ENCODE measurements at places on chromosomes 5 and 9. TPM values are rescaled to one million over a fixed set of nuclear protein-coding genes. Genes with fewer than 3 reads are reported as not detected.
A peak's percentile ranks its signal among the peaks of the same experiment; 100 is the strongest.

IL13 gene
- total RNA-seq = not detected

SPINK4 gene
- not detected for total RNA-seq

SLC22A4 gene
- 4.5 TPM for total RNA-seq

HAVCR1 gene
- total RNA-seq = 1.3 TPM

GRM6 gene
- not detected for total RNA-seq

DBH gene
- not detected for total RNA-seq

ARHGEF39 gene
- total RNA-seq = 0.53 TPM

PKN3 gene
- 2.3 TPM for total RNA-seq

MEF2C gene
- 20.5 TPM for total RNA-seq

GRCh38 chr5:21810737-21811316 lies 1042.3 kb downstream of the CDH12 start:
- peak; percentile 22 for DNase-seq

DNA sequence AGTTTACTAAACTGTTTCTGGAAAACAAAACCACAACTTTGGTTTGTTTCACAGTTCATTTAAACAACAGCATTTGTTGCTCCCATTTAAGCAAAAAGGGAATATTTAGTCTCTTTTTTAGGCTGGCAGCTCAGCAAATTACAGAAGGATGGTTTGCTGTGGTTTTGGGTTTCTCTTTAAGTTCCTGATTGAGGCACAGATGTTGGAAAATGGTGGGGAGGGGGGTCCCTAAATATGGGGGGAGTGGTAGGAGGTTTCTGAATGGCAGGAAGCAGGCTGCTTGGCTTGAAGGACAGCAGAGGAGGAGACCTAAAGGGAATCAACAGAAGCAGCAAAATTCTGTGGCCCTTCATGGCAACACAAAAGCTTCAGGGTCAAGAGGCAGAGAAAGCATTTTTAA lies 263.4 kb downstream of the ZSWIM6 start:
- DNase-seq = no peak

- DNase-seq = no peak
These were observed 20.4 kb upstream of the ITGA1 start for GRCh38 chr5:52767217-52767743.

- peak; percentile 35 for DNase-seq
These were observed 1.9 kb upstream of the CLTB start for GRCh38 chr5:176418251-176418650.

GRCh38 chr5:33441241-33442177 lies 744 bp downstream of the TARS1 start:
- DNase-seq = peak; percentile 70

DNA sequence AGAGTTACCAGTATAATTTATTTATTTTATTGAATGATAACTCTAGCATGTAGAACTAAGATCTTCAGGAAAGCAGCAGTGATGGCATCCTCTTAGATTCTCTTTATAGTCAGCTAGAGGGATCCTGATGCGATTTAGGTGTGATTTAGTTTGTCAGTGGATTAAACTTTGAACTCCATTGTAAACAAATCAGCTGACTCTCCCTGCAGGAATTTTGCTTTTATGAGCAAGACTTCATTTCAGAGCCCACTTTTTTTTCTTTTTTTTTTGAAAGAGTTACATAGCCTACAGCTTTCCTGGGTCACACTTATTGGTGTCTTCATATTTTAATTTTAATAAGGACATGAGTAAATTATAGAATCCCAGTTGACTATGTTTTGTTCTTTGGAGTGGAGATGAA lies 93.8 kb upstream of the SEMA6A start:
- no peak for DNase-seq

DNA sequence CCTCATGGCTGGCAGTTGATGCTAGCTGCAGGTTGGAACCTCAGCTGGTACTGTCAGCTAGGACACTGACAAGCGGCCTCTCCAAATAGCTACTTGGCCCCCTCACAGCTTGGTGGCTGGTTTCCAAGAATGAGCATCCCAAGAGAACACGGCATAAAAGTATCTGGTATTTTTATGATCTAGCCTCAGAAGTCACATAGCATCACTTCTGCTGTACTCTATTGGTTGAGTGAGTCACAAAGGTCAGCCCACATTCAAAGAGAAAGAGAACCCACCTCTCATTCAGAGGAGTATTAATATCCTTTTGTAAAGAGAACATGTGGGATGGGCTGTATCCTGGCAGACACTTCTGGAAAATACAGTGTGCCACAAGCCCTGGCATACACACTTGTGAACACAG lies 6.0 kb upstream of the SIL1 start:
- DNase-seq = no peak

- DNase-seq = no peak
These were observed 15.3 kb downstream of the ALDH1A1 start for GRCh38 chr9:72937545-72937944.

GRCh38 chr5:89286320-89286719 lies 403.3 kb upstream of the MEF2C start:
- DNase-seq = no peak

DNA sequence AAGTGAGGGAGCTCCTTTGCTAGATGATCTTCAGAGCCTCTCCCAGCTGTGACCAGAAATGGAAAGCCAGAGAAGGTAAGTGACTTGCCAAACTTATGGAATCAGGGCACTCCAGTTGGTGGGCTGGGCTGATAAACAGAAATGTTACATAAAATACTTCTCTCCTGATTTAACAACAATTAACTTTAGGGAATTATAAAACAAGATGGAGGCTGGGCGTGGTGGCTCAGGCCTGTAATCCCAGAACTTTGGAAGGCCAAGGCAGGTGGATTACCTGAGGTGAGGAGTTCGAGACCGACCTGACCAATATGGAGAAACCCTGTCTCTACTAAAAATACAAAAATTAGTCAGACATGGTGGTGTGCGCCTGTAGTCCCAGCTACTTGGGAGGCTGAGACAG lies 899 bp upstream of the MED10 start:
- DNase-seq = no peak

- no peak for DNase-seq
These were observed 281.7 kb downstream of the PARP8 start for GRCh38 chr5:50947906-50948683.

DNA sequence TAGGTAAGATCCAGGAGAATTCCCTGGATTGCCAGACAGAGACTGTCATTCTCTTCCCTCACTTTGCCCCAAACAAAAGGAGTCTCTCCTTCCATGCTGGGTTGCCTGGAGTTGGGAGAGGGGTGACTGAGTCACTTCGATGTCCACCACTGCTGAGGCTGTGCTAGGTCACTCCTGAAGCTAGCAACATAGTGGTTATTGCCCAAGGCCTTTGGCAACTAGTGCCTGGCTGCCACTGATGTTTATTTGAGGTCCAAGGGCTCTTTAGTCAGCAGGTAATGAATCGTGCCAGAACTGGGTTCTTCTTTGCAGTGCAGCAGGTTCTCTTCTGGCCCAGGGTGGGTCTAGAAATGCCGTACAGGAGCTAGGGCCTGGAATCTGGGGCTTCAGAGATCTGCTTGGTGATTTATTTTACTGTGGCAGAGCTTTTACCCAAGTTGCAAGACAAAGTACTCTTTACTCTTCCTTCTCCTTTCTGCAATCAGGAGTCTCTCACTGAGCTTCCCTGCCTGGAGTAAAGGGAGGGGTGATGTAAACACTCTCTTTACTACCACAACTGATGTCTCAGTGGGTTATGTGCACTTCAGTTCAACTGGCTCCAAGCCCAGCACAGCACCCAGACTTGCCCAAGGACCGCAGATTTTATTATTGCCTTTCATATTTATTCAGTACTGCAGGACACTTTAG lies 155.7 kb upstream of the SH3GL2 start:
- no peak for DNase-seq

DNA sequence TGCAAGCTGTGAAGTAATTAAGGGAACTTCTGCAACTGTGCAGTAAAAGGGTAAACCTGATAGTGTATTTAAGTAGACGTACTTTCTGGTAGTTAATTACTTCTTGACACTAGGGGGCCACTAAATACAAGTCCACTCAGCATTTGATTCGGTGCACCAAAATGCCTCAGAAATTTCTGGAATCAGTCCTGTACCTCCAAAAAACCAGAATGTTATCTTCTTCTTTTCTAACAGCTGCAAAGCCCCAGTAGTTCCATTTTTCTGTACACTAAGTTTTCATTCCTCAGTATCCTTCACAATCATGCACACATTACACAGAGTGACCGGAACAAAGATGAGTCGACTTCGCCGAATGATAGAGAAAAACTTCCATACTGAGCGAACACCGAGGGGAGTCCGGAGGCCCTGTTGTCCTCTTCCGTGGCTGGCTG lies 484 bp downstream of the GFM2 start:
- DNase-seq = peak; percentile 62

Data from astrocyte (in vitro differentiated cells and primary cell).